Suppressor macrophage (primary cell): ENCODE measurements at places on chromosomes 4 and X.

- no peak for DNase-seq
These were observed 53.1 kb downstream of the ABLIM2 start for GRCh38 chr4:8105306-8106100.

GRCh38 chr4:153337686-153338085 is 6.8 kb upstream of the MND1 start:
- no peak for DNase-seq

GRCh38 chrX:70762285-70762684 is 146.2 kb downstream of the TEX11 start:
- no peak for DNase-seq

GRCh38 chr4:176593943-176594342 is 198.8 kb downstream of the VEGFC start:
- no peak for DNase-seq

DNA sequence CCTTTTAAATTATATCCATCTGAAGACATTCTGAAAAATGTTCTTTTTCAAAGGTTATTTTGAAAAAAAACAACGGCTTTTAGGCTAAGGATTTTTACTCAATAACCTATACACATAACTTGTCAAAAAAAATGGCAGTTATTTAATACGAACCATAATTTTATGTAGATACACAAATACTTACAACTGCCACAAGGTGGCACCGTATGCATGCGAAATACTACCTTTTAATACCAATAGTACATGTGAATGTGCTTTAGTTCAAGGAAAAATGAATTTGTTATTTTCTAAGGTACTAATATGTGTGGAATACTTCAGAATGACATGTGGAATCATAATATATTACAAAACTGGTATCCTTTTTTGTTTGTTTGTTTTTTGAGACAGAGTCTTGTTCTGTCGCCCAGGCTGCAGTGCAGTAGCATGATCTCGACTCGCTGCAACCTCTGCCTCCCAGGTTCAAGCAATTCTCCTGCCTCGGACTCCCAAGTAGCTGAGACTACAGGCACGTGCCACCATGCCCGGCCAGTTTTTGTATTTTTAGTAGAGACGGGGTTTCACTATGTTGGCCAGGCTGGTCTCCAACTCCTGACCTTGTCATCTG is 4.6 kb upstream of the MAD2L1 start:
- peak; percentile 74 for DNase-seq

GRCh38 chrX:9308426-9308825 is 156.4 kb upstream of the TBL1X start:
- no peak for DNase-seq

DNA sequence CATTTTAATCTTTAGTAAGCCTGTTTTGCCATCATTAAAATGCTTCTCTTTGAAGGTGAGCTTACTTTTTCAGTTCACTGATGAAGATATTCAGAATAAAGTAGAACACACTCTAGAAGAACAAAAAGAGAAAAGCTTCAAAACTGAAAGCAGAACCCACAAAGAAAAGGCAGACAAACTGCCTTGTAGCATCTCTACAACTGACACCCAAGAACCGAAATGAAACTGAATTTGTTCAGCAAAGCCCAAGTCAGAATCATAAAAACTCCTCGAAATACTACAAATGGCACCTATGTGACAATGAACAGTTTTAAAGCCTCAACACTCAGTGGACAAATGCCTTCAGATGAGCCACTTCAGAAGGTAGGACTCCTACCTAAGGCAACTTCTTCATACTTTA is 83.6 kb downstream of the MAML3 start:
- no peak for DNase-seq

- no peak for DNase-seq
These were observed 30.8 kb downstream of the EXOC1 start for GRCh38 chr4:55884093-55884850.

GRCh38 chr4:111813555-111814140 is 331.6 kb upstream of the FAM241A start:
- no peak for DNase-seq

GRCh38 chrX:102837847-102838246 is 99.2 kb upstream of the RAB40AL start:
- DNase-seq = no peak

GRCh38 chr4:23631255-23631950 is 258.4 kb downstream of the PPARGC1A start:
- no peak for DNase-seq

DNA sequence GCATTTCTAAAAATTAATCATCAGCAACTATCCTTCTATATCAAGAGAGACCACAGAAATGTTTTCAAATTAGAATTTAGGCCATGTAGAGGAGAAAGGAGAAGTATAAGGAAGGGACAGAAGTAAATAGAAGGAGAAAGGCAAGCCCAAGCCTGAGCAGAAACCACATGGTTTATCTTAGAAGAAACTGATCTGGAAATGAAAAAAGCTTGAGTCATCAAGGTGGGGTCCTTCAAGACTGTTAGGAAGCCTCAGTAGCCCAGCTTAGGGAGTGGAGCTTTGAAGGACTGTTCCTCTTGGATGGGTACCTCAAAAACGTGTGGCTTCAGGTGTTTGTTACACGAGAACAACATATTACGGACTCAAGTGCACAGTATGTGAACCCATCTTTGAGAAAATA is 4.5 kb downstream of the BMX start:
- DNase-seq = no peak

GRCh38 chrX:2490634-2491033 is 10.1 kb downstream of the DHRSX start:
- no peak for DNase-seq

DNA sequence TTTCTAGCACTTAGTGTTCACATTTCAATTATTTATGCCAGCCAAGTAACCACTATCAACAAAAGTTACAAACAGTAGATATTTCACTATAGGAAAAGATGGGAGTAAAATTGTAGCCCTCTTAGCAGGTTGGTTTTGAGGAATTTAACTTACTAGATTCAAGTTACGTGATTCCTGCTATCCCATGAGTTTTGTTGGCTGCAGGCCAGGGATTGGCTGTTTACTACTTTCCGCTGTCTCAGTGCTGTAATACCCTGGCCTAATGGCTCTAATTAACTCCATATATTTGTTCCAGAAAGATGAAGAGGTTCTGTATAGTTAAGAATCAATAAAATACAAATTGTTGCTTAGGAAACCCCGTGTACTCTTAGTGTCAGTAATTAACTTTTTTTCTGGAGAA is 55.5 kb upstream of the MAGED1 start:
- no peak for DNase-seq

DNA sequence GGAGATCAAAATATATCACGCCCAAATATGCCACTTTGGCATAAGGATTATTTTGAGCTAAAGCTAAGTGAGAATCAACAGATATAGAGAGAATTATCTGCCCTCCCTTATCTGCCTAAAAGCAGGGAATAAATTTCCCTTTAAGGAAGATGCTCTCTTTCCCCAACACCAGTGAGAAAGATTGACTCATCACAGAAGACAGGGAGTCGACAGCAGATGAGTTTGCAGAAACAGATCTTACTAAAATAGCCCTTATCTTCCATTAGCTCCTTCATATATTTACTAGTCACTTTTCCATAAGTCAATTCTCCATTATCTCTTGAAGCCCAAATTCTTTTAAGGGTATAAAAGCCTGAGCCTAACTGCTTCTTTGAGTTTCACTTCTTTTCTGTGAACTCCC is 156.6 kb downstream of the CAMK2D start:
- peak; percentile 1 for DNase-seq

GRCh38 chr4:181798536-181798935 is 444.7 kb upstream of the TENM3 start:
- no peak for DNase-seq

- DNase-seq = peak; percentile 77
These were observed at the start of gene STBD1 for GRCh38 chr4:76305971-76306881. STBD1 (plus strand) TSS chr4:76306733; CDS start chr4:76306770, 37 bp downstream.

GRCh38 chr4:73662709-73663546 is 42.7 kb upstream of the RASSF6 start:
- DNase-seq = peak; percentile 83

GRCh38 chr4:87241336-87241735 is 20.9 kb upstream of the KLHL8 start:
- no peak for DNase-seq

GRCh38 chr4:38281371-38282071 is 321.3 kb downstream of the PTTG2 start:
- no peak for DNase-seq

DNA sequence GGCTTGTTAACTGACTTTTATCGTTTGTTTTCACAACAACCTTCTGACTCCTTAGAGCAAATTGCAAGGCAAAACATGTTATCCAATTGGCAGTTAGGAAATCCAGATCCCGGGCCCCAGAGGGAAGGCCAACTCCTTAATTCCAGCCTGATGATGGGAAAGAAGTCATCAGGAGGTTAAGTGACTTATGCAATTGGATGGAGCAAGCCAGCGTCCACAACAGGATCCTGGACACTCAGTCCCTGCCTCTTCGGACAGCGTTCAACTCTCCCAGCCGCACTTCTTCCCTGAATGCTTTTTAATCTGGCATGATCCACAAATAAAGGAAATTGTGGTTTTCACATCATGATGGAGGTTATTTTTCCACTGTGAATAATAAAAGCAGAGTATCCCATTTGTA is 310.1 kb downstream of the RAB28 start:
- DNase-seq = no peak

GRCh38 chrX:113747274-113747973 is 836.5 kb upstream of the HTR2C start:
- no peak for DNase-seq

GRCh38 chrX:41334363-41335197 is 618 bp downstream of the DDX3X start:
- DNase-seq = peak; percentile 74

DNA sequence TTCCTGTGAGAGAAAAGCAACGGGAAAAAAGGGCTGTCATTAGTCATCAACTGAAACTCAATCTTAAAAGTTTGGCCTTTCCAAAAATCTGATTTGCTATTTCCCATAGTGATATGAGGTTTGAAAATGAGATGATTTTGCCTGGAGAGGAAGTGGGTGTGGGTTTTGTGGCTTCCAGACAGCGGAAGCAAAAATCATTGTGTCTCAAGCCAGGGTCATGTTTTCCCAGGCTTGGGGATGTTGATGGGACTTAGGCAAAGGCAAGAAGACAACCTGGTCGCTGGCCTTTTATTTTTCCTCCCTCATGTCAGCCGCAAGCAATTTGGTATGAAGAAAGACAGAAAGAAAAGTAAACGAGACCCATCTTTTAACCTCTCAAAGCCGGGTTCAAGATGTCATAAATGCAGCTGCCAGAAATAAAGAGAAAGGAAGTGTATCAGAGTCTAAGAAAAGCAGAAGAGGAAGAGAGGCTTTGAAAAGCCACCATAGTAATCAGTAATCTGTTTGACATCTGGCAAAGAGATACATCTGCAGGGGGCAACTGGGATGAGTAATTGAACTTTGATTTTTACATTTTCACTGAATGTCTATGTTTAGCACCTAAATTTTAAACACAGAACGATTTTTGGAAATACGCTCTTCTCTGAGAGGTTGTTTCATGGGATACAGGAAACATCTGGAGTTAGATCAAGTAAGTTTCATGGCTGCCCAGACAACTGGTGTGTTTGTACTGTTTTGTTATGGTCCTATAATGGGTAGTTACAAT is 521.6 kb upstream of the SLIT2 start:
- peak; percentile 1 for DNase-seq

- peak; percentile 60 for DNase-seq
These were observed 343.4 kb upstream of the RASGEF1B start for GRCh38 chr4:81814987-81815541.

- DNase-seq = no peak
These were observed 4.7 kb downstream of the SRPX2 start for GRCh38 chrX:100648458-100649417.

GRCh38 chr4:14877246-14878225 is 124.7 kb upstream of the CPEB2 start:
- peak; percentile 96 for DNase-seq

DNA sequence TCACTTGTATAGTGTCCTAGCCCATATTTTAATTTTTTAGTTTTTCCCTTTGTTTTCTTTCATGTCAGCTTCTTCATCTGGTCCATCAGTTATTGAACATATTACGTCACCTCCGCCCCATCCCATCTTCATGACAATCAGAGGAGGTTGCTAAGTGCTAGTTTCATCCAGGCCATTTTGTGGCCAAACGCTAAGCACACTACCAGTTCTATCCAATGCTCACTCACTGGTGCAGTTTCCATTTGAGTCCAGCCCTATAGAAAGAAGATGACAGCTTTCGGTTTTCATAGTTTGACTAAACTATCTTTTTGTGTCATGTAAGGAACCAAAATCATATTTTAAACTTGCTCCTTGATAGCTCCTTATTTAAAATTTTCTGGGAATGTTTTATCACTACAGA is 304.2 kb downstream of the TENM3 start:
- no peak for DNase-seq
